H9 (cell line): ENCODE measurements at places on chromosomes 7 and 10.
A peak's percentile ranks its signal among the peaks of the same experiment; 100 is the strongest.

GRCh38 chr10:117417196-117417595 is 42.0 kb upstream of the PDZD8 start:
- DNase-seq = no peak

GRCh38 chr7:44325811-44326241 is 432 bp upstream of the CAMK2B start:
- peak; percentile 62 for DNase-seq

GRCh38 chr7:43328336-43328735 is 215.9 kb downstream of the HECW1 start:
- DNase-seq = no peak

- DNase-seq = no peak
Observed at GRCh38 chr10:125002047-125002422, 60.1 kb downstream of the ZRANB1 start.
